ENCODE measurements at places on chromosomes 12 and 14.

DNA sequence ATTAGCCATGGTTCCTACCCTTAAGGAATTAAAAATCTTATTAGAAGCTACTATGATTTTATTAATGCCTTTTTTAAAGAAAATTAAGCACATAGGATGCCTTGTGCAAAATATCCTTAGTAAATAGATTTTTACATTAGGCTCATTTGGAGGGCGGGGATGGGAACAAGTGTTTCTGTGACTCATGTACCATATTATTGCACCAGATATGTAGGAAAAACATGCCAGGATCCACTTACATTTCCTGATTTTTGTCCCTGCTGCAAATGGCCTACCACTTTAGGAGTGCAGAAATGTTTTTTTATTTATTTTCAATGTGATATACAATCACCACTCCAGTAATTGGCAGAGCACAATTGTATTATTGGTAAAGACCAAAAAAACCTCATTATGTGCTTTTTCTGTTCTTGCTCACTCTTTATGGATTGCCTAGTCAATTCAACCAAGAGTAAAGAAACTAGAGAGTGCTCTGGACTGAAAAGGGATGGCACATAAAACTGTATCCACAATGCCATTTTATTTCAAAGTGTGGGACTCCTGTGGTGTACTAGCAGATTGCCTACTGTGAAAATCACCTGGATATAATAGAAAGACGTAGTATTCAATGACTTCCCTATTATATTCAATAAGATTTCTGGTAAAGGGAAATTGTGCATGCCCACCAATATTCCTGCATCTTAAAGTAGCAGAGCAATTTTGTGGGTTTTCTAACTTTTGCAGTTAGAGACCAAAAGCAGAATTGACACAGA is 86.9 kb downstream of the ANO6 start:
- DNase-seq = no peak

DNA sequence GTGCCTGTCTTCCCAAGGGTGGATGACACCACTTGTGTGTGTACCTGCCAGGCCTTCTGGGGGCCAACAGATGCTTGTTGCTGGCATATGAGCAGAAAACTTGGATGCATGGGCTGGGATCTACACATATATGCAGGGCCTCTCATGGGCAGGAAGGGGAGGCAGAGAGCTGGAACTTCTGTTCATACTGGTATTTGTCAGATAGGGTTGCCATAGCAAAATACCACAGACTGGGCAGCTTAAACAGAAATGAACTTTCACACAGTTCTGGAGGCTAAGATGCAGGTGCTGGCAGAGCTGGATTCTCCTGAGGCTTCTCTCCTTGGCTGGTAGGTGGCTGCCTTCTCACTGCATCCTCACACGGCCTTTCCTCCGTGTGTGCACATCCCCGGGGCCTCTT is 121.8 kb downstream of the SUDS3 start:
- DNase-seq = no peak

GRCh38 chr12:24446287-24446686 is 496.8 kb upstream of the SOX5 start:
- DNase-seq = no peak

GRCh38 chr14:82528016-82528415 is 994.4 kb upstream of the SEL1L start:
- DNase-seq = no peak

DNA sequence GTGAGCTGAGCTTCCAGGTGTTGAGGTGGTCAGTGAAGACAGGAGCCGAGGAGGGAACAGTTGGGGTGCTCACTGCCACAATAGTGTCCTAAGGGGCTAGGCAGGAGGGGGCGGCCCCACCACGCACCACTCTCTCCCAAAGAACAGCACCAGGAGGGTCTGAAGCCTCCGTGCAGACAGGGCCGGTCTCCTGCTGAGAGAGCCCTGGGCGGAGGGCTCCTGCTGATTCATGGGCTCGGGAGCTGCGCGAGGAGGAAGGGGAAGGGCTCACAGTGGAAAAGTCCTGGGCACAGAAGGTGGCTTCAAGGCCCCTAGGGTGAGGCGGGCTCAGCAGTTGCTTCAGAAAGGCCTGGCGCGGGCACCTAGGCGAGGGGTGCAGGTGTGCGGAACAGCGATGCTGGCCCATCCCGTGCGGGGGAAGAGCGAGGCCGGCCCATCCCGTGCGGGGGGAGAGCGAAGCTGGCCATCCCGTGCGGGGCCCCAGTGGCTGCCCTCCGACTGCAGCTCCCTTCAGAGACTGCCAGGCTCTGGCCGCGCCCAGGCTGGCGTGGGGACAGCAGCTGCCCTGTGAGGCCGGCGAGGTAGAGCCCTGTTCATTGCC is 176.7 kb downstream of the ADGRD1 start:
- DNase-seq = no peak

GRCh38 chr14:99924379-99924778 is 131.2 kb downstream of the EML1 start:
- no peak for DNase-seq

DNA sequence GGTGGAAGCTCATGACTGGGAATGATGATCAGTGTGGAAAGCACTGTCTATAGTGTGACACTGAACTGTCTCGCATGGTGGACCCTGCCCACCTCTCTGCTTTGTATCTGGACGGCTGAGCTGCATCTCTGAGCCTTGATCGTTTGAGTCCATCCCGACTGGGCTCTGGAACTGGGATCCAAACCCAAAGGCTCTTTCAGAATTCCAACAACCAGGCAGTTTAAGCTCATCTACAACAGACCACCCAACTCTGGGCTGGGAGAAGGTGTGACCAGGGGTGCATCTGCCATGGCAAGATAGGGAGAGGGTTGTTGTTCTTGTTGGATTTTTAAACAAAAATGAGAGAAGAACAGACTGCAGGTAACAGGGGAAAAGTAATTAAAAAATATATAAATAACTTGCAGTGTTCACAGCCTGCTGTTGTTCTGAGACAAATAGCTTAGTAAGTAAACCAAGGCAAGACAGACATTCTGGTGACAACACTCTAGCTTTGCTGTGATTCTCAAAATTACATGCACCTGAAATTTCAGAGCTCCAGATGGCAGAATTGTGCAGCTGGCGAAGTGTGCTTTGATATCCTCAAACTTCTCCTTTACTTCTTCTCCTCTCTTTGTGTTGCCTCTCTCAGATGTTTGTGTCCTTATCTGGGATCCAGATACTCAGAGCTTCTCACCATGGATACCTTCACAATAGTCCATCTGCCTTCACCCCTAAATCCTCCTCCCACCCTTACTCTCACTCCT is 209.6 kb downstream of the EMP1 start:
- DNase-seq = no peak

DNA sequence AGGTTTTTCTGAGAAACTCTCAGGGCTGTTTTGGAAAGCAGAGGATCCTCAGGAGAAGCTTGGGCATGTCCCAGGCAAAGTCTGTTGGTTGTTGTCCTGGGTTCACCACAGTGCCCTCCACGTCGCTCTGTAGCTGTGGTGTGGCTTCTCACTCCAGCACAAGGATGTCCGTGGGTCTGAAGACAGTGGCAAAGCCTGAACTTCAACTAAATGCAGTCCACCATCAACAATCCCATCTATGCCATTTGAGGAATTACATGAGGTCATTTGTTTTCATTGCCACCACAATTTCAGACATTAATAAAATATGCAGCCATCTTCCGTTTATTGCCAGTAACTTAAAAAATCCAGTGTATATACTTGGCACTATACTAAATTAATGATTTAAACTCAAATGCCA is 272.1 kb downstream of the LRIG3 start:
- DNase-seq = no peak

GRCh38 chr14:22664261-22664660 is 20.1 kb upstream of the OR6J1 start:
- no peak for DNase-seq

- no peak for DNase-seq
Measured at GRCh38 chr12:49553512-49554088, 14.3 kb downstream of the MCRS1 start.

Data from suppressor macrophage treated with lipopolysaccharide for 4 hours (primary cell).